ENCODE measurements at places on chromosomes 13 and 19.

DNA sequence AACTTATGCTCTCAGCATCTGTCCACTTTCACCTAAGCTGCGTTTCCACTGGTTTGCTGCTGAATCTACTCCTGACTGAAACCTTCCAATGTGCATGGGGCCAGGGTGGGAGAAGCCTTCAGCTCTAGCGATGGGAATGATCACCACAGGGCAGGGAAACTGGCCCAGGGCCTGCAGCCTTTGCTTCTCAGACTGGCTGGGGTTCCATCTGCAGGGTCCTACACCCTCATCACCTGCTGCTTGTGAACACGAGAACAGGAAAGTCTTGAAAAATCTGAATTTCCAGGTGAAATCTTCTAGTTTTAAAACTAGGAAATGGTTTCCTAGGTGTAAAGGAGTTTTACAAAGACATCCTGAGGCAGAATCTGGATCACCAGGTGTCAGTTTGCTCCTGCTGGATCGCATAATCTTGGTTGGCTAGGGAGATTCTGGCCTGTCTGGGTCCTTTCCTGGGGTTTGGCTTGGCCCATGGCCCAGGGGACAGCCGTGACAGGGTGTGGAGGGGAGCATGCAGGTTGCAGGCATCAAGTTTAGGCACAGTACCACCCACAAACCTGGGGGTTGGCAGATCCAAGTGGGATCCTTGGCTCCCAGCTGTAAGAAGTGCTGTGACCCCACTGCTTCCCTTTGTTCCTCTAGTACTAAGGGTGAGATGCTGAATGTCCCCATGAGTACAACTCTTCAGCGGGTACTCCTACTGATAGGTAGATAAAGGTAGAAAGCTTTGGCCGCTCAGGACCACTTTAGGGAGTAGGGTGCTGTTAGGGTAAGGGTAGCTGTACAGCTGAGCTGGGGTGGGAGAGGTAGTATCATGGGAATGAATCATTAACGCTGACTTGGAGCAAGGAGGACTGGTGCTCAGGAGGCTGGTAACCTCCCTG, 1.8 kb upstream of the UBE2M start:
- no peak for DNase-seq

- DNase-seq, result no peak
These were observed 1149.2 kb downstream of the UQCRFS1 start for GRCh38 chr19:28063702-28064101.

- no peak for DNase-seq
These were observed 11.1 kb upstream of the OLFM4 start for GRCh38 chr13:53017433-53017970.

GRCh38 chr19:52689843-52690368, 44.9 kb downstream of the ZNF611 start:
- DNase-seq, result peak; percentile 14

DNA sequence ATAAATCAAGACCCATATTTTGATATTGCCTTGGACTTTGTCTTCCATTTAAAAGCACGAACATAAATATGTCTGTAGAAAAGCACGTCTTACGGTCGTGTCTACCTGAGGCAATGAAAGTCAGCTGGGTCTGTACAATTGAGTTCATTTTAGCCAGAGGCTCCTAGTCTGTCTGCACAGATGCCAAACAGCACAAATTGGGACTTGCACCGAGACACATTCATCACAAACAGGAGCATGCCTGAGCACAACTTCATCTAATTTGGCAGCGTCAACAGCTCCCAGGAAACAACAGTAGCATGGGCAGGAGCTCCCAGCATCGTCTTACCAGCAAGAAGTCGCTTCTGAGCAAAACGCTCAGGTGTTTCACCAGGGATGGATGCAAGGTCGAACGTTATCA, 687.0 kb downstream of the EFNB2 start:
- no peak for DNase-seq

DNA sequence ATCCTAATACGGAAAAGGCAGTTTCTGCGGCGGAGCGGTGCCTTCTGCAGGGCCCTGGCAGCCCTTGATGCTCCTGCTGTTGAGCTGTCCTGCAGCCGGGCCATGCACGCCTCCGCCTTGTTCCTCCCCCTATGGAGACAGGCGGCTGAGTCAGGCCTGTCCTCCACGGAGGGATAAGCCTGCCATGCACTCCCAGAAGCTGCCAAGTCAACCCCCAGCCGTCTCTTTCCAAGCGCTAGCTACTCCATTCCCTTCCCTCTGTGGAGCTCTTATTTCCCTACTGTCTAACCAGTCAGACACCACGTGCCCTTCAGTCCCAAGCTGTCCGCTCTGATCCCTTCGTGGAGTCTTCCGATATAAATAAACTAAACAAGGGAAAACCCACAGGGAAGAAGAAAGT, 197.0 kb downstream of the COL4A1 start:
- no peak for DNase-seq

DNA sequence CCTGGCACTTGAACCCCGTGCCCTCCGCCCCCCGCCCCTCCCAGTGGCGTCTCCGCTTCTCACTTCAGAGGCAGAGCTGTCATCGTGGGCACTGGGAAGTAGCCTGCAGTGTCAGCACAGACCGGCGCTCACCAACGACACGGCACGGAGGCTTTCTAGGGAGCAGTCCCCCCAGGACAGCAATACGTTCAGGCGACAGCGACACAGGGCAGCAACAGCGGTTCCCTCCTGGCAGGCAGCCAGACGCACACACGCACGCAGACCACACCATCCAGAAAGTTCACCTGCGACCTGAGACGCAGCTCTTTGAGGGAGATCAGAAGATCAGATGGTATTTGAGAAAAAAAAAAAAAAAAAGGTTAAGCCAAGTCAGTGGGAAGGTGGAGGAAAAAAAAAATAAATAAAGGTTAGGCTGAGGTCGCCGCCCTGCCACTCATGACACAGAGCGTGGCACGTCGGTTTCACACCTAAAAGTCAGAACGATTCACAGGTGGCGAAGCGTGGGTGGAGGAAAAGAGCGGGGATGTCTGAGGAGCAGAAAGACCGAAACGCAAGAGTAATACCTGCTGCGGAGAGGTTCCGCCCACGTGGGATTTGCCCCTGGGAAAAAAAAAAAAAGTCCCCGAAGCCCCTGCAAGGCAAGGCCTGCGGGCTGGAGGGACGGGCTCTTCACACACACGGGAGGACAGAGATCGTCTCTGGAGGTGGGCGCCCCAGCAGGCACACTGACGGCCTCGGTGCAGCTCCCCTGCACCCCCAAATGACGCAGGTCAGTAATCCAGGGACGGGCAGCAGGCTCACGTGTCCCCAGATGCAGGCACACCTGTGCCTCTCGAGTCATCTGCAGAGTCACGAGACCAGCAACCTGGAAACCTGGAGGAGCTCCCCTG, 94.5 kb downstream of the GNG7 start:
- peak; percentile 62 for DNase-seq
